ENCODE measurements at places on chromosomes 7 and 10. TPM values are rescaled to one million over a fixed set of nuclear protein-coding genes. Genes with fewer than 3 reads are reported as not detected.

Gene PTN
- 0.07 TPM for total RNA-seq

- H3K4me3 ChIP-seq: no peak overlapping the region
- no peaks in the 10 kb centered on the region for H3K4me1 ChIP-seq
- H3K27ac ChIP-seq: no peak overlapping the region
Measured at GRCh38 chr10:132803416-132804210, 17.7 kb upstream of the NKX6-2 start.

GRCh38 chr10:11017570-11018431 is at the start of gene CELF2:
Gene CELF2, plus strand, starts transcription at chr10:11017872. Its CDS starts 218 bp downstream, at chr10:11018090.
- H3K4me3 ChIP-seq: no peak within 1 kb of the TSS
- no peak within 1 kb of the TSS for H3K27ac ChIP-seq
- no peaks in the 10 kb centered on the region for H3K36me3 ChIP-seq
- 0 out of 2 replicates have a peak, but pooled peaks cover 3% of the 10 kb centered on the region for H3K27me3 ChIP-seq
- DNase-seq: no peak

- no peak overlapping the region for H3K27ac ChIP-seq
- H3K4me1 ChIP-seq: 0 out of 2 replicates have a peak, but pooled peaks cover 4% of the 10 kb centered on the region
- H3K27me3 ChIP-seq: no peaks in the 10 kb centered on the region
- no peak overlapping the region for H3K4me3 ChIP-seq
- no peaks in the 10 kb centered on the region for H3K36me3 ChIP-seq
Measured at GRCh38 chr7:94344826-94345225, 49.9 kb upstream of the COL1A2 start.

DNA sequence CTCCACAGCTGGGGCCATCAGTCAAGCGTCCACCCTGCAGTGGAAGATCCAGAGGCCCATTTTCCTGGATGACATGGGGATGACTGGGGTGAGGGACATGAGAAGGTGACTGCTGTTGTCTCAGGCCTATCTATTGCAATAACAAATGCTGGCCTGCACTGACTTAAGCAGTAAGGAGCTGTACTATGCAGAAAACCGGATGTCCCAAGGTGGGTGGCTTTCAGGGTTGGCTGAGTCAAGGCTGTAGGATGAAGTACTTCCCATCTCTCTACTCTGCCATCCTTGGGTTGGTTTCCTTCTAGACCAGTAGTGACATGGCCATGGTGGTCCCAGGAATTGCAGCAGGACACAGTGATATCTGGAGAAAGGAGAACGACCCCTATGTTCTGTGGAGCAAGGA is 48.1 kb downstream of the NEURL1 start:
- DNase-seq: no peak
- peaks cover 11% of the 10 kb centered on the region for H3K4me1 ChIP-seq
- no peaks in the 10 kb centered on the region for H3K36me3 ChIP-seq
- H3K27me3 ChIP-seq: no peaks in the 10 kb centered on the region
- no peak overlapping the region for H3K27ac ChIP-seq

DNA sequence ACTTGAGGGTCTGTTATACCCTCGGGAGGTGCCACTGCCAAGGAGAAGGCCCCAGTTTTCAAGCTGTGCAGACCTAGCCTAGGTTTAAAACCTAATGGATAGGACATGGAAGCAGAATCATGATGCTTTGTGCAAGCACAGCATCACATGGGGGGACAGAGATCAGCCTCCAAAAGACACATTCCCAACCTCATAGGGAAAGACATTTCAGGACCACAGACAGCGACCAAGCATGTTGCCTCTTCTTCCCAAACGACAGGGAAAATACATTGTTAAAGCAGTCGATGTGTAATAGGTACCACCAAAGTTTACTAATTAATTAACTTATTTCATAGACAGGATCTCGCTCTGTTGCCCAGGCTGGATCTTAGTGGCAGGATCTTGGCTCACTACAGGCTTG is 573.9 kb downstream of the TCERG1L start:
- no peaks in the 10 kb centered on the region for H3K27me3 ChIP-seq
- no peak for DNase-seq
- no peak overlapping the region for H3K27ac ChIP-seq
- no peaks in the 10 kb centered on the region for H3K4me1 ChIP-seq
- no peaks in the 10 kb centered on the region for H3K36me3 ChIP-seq

Measured in PC-3 (cell line).